ENCODE measurements at places on chromosomes 6 and 20.

DNA sequence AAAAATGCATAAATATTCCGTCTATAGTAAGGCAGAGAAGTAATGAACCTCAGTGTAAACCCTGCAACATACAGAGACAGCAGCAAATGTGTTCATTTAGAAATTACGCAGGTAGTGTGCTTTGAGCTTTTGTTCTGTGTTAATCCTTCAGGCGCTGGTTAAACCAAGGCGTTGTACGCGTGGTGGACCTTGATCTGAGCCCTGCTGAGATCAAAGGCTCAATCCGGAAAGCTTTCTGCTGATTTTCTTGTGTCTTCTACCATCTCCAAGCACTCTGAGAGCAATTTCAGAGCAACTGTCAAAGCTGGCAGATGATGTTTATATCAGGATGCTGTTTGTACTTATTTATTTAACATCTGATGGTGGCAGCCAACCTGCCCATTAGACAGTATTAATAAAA is 382.8 kb downstream of the CDH26 start:
- DNase-seq = no peak

DNA sequence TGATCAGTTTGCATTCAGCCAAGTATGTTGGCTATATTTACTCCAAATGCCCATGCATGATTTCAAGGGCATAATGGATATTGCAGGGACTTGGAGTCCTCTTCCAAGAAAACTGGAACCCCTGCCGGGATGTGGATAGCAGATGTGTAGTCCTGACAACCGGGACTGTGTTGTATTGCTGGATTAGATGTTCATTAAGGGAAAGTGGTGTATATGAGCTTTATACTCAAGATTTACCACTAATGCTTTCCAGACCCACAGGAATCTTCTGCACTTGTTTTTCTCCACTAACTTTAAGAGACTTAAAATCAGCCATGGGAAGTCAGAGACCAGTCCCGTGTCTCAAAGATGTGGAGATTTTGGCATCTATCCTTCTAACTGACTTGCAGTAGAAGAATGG is 770.9 kb downstream of the HDGFL1 start:
- no peak for DNase-seq

DNA sequence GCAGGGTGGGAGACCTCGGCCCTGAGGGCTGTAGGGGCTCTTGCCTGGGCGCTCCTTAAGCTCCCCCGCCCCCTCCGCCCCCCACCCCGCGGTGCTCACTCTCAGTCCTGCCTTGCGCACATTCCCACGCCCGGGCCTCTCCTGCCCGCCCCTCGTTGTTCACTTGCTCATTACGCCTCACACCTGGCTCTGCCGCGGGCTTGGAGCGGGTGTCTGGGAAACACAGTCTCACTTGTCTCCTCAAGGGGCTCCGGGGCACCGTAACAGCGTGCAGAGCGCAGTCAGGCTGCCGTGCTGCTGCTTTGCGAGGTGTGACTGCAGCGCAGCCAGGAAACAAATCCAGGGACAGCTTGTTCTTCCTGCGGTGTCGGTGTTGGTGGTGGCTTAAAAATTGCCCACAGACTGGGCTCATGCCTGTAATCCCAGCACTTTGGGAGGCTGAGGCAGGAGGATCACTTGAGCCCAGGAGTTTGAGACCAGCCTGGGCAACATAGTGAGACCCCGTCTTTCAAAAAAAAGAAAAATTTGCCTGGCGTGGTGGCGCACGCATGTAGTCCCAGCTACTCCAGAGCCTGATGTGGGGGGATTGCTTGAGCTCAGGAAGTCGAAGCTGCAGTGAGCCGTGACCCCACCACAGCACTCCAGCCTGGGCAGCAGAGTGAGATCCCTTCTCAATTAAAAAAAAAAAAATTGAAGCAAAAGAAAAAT is 4.6 kb downstream of the NPBWR2 start:
- no peak for DNase-seq

DNA sequence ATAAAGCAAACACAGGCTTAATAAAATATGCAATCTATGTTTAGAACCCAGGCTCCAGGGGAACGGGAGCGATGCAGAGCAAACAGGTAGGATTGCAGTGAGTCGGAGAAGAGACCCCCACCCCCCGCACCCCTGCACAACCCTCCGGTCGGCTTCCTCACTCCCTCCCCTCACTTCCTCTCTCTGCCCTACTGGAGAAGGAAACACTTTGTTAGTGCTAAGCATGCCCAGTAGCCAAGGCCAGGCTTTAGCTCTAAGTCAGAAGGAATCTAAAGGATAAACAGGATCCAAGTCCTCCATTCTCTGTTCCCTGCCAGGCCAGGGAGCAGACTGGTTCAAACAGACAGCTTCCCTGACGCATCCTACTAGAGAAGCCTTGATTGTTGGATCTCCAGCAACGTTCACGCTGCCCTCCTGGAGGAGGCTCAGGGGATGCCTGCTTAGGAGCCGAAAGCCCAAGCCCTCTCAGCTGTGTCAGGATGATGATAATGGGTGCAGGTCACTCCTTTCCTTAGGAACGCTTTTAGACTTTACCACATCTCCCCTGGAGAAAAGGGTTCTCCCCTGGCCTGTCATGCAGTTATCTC is 14.7 kb downstream of the FOXQ1 start:
- DNase-seq = no peak

GRCh38 chr20:50272724-50273446 is 82.3 kb downstream of the CEBPB start:
- no peak for DNase-seq

Measured in RKO (cell line).